ENCODE measurements at places on chromosomes 1 and 21. TPM values are rescaled to one million over a fixed set of nuclear protein-coding genes. Genes with fewer than 3 reads are reported as not detected.

The IVL gene
- total RNA-seq = 1.1 TPM

The ACKR1 gene
- not detected for total RNA-seq

The FCGR2B gene
- total RNA-seq = not detected

The ATP1A2 gene
- not detected for total RNA-seq

The CALML6 gene
- total RNA-seq = 0.59 TPM

The BMP8B gene
- not detected for total RNA-seq

The UMODL1 gene
- total RNA-seq = not detected

The LCK gene
- total RNA-seq = not detected

The SPATC1L gene
- 3.3 TPM for total RNA-seq

The CFAP141 gene
- not detected for total RNA-seq

The LPAR3 gene
- total RNA-seq = 1.5 TPM

The MEGF6 gene
- 11.0 TPM for total RNA-seq

The PLPP3 gene
- total RNA-seq = 5.3 TPM

The KCNJ6 gene
- total RNA-seq = not detected

The RGS16 gene
- total RNA-seq = 0.14 TPM

The DYNLT5 gene
- 0.30 TPM for total RNA-seq

The TMPRSS15 gene
- total RNA-seq = not detected

The CLDN8 gene
- not detected for total RNA-seq

The STUM gene
- total RNA-seq = not detected

The GBP4 gene
- total RNA-seq = 0.32 TPM

The GJC2 gene
- 2.1 TPM for total RNA-seq

The OLFML2B gene
- total RNA-seq = 1.5 TPM

The NBPF10 gene
- total RNA-seq = 7.2 TPM

The LDLRAD2 gene
- total RNA-seq = under 0.01 TPM

The UTS2 gene
- total RNA-seq = not detected

The LYPLAL1 gene
- 38.6 TPM for total RNA-seq

The C1QB gene
- total RNA-seq = not detected

The SERPINC1 gene
- not detected for total RNA-seq

The FASLG gene
- not detected for total RNA-seq

The TLCD4 gene
- total RNA-seq = 0.30 TPM

The CR1L gene
- not detected for total RNA-seq

The RAP1GAP gene
- total RNA-seq = 0.89 TPM

The CADM3 gene
- total RNA-seq = 0.30 TPM

The OR10J1 gene
- not detected for total RNA-seq

The SUCO gene
- total RNA-seq = 52.5 TPM

The C1orf56 gene
- total RNA-seq = 1.5 TPM

The BRDT gene
- not detected for total RNA-seq

The SMPDL3B gene
- total RNA-seq = not detected

The PCP4L1 gene
- total RNA-seq = not detected

The CYYR1 gene
- total RNA-seq = 0.30 TPM

The RIMKLA gene
- total RNA-seq = under 0.01 TPM

Data from smooth muscle cell of the umbilical artery (primary cell).